Left lung (tissue), 14 donors: ENCODE measurements at places on chromosomes 4 and X.

GRCh38 chr4:128527351-128527750 is 239.7 kb upstream of the PGRMC2 start:
- no peak for DNase-seq

DNA sequence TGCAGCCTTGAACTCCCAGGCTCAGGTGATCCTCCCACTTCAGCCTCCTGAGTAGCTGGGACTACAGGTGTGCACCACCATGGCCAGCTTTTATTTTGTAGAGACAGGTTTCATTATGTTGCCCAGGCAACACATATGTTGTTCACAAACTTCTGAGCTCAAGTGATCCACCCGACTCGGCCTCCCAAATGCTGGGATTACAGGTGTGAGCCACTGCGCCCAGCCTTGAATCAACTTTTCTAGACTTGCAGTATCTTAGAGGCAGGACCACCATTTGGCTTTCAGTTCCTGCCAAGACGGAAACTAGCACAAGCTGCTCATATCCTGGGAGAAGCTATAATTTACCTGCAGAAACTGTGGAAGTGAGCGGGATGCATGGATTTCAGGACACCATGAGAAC is 19.9 kb downstream of the NAT8L start:
- no peak for DNase-seq

GRCh38 chr4:182521011-182521410 is 277.8 kb downstream of the TENM3 start:
- no peak for DNase-seq

DNA sequence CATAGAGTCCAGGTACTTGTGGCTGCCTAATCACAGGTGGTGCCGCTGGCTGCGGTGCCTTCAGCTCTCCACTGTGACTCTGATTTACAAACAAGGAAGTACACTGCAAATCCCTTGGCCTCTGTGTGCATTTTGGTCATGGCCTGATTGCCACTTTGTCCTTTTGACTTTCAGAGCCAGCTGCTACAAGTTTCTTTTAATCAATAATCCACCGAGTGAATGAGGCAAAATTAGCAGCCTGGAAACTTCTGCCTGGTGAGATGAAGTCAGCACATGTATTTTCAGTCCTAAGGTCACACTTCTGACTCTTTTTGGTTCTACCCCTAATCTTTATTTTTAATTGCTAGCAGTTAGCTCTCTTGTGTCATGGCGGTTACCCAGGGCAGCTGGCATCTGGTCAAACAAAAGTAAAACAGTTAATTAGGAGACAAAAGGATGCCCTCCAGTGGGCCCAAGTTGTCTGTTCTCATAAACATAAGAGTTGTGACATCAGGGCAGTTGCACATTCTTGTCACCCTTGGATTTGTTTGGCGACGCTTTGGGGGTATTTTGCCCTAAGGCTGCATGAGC is 62.3 kb upstream of the LNX1 start:
- no peak for DNase-seq

- DNase-seq: no peak
Measured at GRCh38 chr4:54842226-54842625, 184.5 kb downstream of the KIT start.

GRCh38 chr4:7367864-7368277 is 66.9 kb downstream of the PSAPL1 start:
- no peak for DNase-seq

DNA sequence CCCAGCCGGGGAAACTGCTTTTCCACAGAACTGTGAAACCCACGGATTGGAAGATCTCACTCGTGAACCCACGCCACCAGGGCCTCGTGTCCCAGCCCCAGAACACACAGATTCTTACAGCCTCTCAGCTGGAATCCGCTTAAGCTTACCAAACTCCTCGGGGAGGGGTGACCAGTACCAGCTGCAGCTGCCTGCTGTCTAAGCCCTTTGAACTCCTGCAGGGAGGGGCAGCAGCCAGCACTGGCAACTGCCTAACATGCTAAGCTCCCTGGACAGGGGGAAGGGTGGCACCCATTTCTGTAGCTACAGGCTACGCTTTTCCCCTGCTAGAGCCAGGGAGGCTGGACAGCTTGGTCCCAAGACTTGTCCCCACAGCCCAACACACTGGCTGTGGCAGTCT is 38.4 kb downstream of the TBL1X start:
- DNase-seq: no peak

DNA sequence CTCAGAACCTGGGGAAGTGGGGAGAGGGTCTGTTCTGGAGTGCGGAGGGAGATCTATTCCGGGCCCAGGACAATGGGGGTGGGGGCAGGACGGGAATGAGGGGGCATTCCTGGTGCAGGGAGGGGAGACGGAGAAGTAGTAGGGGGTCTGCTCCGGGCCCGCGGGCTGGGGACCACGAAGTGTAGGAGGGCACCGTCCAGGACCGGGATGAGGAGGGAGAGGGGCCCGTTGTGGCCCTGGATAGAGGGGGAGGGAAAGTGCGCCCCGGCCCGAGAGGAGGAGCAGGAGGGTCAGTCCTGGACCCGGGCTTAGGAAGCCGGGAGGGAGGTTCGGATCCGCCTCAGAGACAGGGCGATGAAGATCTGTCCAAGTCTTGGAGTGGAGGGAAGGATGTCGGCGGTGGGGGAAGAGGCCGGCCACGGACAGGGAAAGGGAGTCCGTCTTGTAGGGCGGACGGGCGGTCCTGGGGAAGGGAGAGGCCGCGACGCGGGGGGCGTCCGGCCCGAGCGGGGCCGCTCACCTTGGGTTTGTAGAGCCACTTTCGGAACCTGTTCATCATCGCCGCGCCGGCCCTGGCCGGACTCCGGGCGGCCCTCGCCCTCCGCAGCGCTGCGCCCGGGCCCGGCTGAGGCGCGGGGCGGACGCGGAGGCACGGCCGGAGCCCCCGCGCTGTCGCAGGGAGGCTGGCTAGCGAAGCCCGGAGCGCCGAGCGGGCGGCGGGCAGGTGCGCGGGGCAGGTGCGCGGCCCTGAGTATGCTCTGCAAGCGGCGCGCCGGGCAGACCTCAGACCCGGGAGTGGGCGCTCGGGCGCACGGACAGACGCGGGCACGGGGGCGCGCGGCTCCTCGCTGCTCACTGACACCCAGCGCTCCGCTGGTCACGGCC is at the start of gene ZFYVE28:
ZFYVE28 (minus strand) TSS at position 881 of the 885 bp plus-strand sequence; CDS start at position 559, 322 bp downstream.
- no peak for DNase-seq

- DNase-seq: no peak
Measured at GRCh38 chr4:184807797-184808712, 17.7 kb downstream of the ACSL1 start.

- DNase-seq: no peak
Measured at GRCh38 chr4:140236654-140237169, 82.7 kb upstream of the MAML3 start.
